Mucosa of gallbladder (tissue), 1 donor: ENCODE measurements at places on chromosomes 4 and X.

DNA sequence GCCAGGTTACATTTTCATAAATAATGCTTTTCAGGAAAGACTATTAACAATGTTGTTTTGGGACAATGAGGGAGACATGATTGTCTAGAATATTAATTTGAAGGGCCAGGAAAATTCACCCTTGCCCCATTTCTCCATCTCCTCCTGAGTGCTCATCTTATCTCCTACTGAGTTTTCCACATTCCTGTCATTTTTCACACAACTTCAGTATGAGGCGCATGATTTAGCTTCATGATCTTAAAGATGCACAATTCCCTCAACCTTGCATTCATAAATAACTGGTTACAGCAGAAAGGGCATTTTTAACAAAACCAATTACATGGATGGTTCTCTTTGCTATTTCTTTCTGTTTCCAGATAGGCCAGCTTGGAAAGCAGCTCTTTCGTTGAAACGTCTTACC is 1699.2 kb upstream of the IGFBP7 start:
- no peak for DNase-seq

- peak; percentile 45 for DNase-seq
Observed at GRCh38 chr4:19739101-19739651, 512.5 kb upstream of the SLIT2 start.

GRCh38 chr4:107060388-107060787 is 24.3 kb upstream of the DKK2 start:
- DNase-seq, result no peak

GRCh38 chr4:93116624-93117023 is 711.9 kb upstream of the ATOH1 start:
- DNase-seq, result no peak
